ENCODE measurements at places on chromosomes 3 and 15.
A peak's percentile ranks its signal among the peaks of the same experiment; 100 is the strongest.

- DNase-seq: peak; percentile 64
These were observed 227.7 kb downstream of the ADAMTS17 start for GRCh38 chr15:100114100-100114499.

DNA sequence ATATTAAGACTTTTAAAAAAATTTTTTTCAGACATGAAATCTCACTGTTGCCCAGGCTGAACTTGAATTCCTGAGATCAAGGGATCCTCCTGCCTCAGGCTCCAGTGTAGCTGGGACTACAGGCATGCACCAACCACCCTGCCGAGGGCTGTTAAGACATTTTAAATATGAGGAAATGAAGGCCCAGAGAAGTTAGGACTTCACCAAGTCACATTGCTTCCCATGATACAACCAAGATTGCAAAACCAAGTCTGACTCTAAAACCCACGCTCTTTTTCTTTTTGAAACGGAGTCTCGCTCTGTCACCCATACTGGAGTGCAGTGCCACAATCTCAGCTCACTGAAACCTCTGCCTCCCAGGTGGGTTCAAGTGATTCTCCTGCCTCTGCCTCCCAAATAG is 28.0 kb downstream of the PTPN9 start:
- DNase-seq: no peak

- no peak for DNase-seq
These were observed 217.0 kb downstream of the PLOD2 start for GRCh38 chr3:145943952-145944351.

DNA sequence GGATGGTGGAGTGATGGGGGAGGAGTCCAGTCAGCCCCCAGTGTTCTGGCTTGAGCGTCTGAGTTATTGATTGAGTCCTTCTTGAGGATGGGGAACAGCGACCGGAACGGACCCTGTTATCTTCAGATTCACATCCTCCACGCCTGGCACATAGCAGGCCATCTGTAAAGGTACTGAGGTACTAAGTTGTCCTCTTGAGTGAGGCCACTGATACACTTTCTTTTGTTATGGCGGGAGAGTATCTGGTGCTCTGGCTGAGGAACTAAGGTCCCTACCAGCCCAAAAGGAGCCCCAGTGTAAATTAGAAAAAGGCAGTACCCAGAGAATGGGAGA is 16.7 kb upstream of the HRH1 start:
- no peak for DNase-seq

DNA sequence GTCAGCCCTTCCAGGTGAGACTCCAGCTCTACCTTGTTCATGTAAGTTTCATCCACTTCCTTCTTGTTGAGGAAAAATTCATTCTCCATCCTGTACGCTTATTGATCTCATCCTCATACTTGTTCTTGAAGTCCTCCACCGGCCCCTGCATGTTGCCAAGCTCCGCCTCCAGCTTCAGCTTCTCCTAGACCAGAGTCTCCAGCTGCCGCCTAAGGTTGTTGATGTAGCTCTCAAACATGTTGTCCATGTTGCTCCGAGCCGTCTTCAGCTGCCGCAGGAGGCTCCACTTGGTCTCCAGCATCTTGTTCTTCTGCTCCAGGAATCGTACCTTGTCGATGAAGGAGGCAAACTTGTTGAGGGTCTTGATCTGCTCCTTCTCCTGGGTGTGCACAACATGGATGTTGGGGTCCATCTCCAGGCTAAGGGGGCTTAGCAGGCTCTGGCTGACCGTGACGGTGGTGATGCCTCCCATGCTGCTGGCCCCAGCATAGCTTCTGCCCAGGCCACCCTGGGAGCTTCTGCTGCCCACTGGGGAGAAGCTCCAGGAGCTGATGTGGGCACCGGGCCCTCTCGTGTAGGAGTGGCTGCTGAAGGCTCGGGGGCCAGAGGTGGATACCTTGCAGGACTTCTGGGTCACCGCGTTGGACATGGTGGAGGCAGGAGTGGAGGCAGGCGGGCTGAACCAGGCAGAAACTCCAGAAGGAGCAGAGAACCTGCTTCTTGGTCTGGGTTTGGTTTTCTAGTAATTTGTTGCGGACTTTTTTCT is 422.6 kb upstream of the ARPP21 start:
- DNase-seq: no peak

DNA sequence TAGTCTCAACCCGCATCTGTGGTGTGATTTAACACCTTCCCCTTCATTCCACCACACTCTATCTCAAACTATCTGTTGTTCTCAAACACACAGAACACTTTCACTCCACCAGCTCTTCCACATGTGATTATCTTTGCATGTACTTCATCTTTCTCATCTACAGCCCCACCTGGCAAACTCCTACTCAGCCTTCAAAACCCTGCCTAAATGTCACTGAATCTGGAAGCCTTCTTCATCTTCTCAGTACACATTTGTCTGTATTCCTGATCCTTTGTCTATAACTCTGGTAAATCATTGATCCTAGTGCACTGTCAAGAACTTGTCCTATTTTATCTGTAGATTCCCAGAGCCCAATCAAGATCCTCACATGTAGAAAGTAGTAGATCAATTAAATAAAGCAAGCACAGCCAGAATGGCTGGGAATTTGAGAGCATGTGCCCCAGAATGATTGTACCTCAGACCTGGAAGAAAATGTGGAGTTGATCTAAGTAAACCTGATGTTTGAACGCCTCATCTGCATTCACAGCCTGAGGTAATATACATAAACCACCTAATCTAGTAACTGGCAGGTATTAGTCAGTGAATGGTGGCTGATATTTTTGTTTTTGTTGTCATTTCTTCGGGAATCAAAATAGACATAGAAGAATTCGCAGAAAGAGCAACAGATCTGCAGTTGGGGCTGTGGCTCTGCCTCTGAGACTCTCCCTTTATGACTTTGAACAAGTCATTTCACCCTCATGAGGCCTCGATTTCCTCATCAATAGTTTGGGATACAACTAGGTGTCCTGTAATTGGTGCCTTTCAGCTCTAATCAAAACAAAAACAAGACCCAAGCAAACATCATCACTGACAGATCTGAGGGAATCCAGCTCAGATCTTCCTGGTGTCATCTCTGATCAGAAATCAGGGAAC is 28.0 kb upstream of the MAGEF1 start:
- DNase-seq: no peak

DNA sequence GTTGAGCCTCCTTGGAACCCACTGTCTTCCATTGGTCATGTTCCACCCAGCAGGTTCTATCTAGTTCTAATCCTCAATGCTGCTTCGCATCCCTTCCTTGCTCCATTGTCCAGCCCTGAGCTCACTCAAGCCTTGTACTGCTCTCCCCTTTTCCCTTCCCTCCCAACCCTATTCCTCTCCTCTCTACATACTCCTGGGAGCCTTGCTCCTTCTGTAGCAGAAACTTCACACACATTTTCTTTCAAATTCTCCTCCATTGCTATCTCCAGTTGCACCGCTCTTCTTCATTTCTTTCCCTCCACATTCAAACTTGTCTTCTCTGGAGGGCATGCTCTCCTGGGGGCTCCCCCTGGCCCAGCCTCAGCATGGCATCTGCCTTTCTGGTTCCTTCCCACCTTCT is 14.5 kb downstream of the NR1I2 start:
- DNase-seq: no peak

DNA sequence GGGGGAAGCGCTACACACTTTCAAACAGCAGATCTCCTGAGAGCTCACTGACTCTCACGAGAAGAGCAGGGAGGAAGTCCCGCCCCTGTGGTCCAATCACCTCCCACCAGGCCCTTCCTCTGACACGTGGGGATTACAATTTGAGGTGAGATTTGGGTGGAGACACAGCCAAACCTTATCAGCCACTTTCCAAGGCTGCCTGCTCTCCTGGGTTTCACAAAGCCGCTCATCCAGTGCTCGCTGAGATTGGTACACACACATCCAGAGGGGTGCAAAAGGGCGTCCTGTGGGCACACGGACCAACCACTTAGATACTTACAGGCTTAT is 23.1 kb downstream of the XXYLT1 start:
- no peak for DNase-seq

GRCh38 chr3:39170461-39170860 is 17.1 kb upstream of the CSRNP1 start:
- DNase-seq: no peak

- peak; percentile 83 for DNase-seq
These were observed 315.7 kb upstream of the PROK2 start for GRCh38 chr3:72100601-72101187.

DNA sequence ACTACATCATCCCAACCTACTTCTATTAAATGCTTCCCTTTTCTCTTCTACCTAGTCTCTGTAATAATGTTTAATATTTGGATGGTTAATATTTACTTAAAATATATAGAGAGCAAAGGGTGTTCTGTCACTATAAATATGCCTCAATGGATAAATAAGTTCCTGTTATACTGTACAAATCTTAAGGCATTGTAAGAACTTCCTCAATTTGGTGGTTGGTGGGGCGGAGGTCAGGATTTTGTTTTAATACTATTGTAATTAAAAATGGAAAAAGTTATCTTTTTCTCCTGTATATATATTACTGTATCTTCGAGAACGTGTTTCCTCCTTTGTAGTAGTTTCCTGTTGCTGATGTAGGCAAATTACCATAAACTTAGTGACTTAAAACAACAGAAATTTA is 41.5 kb downstream of the SPRED1 start:
- DNase-seq: no peak

GRCh38 chr15:80587816-80588456 is 107.2 kb upstream of the ABHD17C start:
- DNase-seq: no peak

DNA sequence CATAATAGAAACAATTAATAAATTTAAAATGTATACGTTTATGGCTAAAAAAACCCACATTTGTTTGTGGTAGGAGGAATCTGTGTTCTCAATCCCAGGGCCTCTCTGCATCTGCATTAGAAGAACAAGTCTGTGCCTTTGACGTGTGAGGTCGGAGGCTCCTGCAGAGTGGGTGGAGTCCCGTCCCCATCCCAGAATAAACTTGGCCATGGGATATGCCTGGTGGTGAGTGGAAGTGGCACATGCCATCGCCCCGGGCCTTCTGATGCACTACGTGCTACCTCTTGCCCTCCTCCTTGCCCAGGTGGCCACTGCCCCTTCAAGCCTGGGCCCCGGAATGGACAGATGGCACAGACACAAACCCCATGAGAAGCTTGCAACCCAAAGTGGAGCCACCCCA is 131.1 kb upstream of the NSMCE3 start:
- DNase-seq: no peak

- no peak for DNase-seq
These were observed 6.0 kb upstream of the GATA2 start for GRCh38 chr3:128498901-128499530.

GRCh38 chr3:130342821-130343661 is 2.4 kb upstream of the COL6A5 start:
- DNase-seq: no peak

DNA sequence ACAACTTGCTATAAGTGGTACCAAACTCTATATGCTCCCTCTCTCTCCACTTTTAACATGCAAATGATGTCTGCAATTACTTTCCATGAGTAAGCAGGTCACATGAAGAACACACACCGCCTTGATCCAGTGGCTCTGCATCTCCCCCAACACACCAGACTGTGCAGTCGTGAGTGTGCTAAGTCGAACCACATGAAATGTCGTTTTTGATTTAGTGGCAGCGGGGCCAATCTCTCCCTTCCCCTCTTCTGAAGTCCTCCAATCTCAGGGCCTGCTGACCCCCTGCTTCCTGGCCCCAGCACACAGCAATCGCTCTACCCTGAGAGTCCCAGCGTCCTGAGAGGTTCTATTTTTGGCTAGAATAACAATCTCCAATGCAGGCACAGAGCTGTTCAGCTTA is 312.5 kb downstream of the SHQ1 start:
- DNase-seq: no peak

DNA sequence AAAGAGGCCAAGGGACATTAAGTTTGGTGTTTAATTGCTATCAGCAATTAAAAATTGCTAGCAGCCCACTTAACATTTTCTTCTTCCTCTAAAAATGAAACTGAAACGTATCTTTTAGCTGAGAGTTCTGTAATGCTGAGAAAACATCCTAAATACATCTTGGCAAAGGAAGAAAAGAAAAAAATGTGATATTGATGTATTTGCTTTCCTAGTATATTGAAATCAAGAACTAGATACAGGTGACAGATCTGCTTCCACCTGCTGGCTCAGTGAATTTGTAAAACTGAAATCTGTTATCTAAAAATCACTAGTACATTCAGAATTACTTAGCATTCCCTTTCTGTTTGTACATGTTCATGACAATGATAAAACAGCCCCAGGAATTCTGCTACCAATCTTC is 283.2 kb downstream of the ZBTB20 start:
- DNase-seq: no peak

- DNase-seq: no peak
These were observed 40.8 kb upstream of the LRTM1 start for GRCh38 chr3:54968546-54969172.

GRCh38 chr15:56052395-56053045 is 59.1 kb upstream of the NEDD4 start:
- DNase-seq: peak; percentile 39
